Fibroblast of mammary gland (primary cell): ENCODE measurements at places on chromosomes 13 and 19.

GRCh38 chr19:48842789-48843162 is 6.5 kb upstream of the HSD17B14 start:
- DNase-seq = peak; percentile 61

DNA sequence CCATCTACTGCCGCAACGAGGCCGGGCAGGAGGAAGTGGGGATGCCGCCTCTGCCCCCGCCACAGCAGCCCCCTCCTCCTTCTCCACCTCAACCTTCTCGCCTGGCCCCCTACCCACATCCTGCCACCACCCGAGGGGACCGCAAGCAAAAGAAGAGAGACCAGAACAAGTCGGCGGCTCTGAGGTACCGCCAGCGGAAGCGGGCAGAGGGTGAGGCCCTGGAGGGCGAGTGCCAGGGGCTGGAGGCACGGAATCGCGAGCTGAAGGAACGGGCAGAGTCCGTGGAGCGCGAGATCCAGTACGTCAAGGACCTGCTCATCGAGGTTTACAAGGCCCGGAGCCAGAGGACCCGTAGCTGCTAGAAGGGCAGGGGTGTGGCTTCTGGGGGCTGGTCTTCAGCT is 3.4 kb upstream of the NUP62 start:
- DNase-seq = no peak

DNA sequence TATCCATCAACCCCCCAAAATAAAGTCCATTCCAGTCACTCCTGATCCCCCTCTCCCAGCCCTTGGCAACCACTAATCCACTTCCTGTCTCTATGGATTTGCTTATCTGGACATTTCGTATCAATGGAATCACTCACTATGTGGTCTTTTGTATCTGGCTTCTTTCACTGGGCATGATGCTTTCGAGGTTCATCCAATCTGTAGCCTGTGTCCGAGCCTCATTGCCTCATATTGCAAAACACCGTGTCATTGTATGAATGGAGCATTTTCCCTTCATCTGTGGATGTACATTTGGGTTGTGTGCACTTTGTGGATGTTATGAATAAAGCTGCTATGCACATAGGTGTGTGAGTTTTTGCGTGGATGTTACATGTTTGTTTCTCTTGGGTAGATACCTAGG is 1.4 kb upstream of the FZR1 start:
- DNase-seq = no peak

DNA sequence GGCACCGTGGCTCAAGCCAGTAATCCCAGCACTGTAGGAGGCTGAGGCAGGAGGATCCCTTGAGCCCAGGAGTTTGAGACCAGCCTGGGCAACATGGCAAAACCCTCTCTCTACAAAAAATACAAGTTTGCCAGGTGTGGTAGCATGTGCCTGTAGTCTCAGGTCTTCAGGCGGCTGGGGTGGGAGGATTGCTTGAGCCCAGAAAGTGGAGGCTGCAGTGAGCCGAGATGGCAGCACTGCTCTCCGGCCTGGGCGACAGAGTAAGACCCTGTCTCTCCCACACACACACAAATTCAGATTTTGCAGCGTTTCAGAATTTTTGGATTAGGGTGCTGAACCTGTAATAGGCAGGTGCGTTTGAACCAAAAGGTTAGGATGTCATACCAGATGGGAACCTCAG is 2.2 kb downstream of the RPS11 start:
- no peak for DNase-seq

DNA sequence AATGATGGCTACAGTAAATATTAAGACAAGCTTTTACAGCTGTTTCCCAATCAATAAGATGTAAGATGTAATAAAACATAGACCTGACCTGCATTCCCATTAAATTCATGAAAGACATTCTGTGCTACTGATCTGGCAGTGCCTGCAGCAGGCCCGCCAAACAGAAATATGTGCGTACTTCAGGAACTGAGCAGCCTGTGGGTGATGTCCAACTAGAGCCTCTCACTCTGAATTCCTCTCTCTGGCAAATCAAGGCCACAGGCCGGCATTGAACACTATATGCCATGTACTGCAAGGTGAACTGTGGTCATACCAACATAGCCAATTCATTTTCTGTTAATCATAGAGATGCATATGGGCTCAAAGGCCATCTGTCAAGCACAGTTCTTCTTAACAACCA is 17.8 kb downstream of the SHISA2 start:
- no peak for DNase-seq

GRCh38 chr13:51549050-51549449 is 35.2 kb upstream of the WDFY2 start:
- DNase-seq = no peak

- peak; percentile 93 for DNase-seq
Observed at GRCh38 chr19:46731007-46731501, 14.1 kb upstream of the PRKD2 start.

- no peak for DNase-seq
Observed at GRCh38 chr13:102879793-102880499, 34.1 kb downstream of the ERCC5 start.

GRCh38 chr19:41426116-41426841 is 895 bp downstream of the B3GNT8 start:
- DNase-seq = no peak

- peak; percentile 2 for DNase-seq
Observed at GRCh38 chr19:55027472-55028337, 10.4 kb downstream of the GP6 start.

GRCh38 chr13:37596805-37597204 is 1.8 kb downstream of the POSTN start:
- peak; percentile 14 for DNase-seq

DNA sequence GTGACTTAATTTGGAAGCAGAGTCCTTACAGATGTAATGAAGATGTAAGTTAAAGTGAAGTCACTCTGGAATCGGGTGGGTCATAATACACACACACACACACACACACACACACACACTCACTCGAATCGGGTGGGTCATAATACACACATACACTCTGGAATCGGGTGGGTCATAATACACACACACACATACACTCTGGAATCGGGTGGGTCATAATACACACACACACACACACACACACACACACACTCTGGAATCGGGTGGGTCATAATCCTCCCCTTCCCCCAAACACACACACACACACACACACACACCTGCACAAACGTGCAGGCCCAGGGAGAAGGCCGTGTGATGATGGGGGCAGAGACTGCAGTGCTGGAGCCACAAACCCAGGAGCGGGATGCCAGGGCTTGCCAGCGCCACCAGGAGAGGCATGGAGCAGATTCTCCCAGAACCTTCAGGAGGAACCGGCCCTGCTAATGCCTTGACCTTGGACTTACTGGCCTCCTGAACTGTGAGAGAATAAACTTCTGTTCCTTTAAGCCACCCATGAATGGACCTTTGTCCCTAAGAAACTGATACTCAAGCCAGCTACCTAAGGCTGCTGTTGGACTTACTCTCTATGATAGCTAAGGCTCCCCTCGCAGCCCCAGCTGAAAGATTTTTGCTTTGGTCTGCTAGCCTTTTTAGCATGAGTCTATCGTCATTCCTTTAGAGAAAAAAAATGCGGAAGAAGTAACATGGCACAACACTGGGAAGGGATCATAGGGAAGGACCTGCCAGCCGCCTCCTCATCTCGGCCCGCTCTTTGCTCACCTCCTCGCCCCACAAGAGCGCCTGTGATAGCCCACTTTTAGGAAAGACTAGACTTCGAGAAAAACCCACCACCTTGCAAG is 136.2 kb upstream of the RNF113B start:
- no peak for DNase-seq

DNA sequence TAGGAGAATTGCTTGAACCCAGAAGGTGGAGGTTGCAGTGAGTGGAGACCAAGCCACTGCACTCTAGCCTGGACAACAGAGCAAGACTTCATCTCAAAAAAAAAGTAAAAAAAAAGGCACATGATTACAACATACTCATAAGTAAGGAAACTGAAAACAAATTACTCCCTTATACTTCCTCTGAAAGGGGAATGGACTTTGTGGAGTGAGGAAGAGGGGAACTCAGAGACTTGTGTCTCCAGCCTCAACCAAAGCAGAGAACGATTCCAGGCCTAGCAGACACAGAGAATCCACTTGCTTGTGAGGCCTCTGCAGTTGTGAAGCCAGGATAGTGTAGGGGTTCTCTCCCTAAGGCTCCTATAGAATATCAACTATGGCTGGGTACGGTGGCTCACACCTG is 4.3 kb upstream of the LATS2 start:
- no peak for DNase-seq

DNA sequence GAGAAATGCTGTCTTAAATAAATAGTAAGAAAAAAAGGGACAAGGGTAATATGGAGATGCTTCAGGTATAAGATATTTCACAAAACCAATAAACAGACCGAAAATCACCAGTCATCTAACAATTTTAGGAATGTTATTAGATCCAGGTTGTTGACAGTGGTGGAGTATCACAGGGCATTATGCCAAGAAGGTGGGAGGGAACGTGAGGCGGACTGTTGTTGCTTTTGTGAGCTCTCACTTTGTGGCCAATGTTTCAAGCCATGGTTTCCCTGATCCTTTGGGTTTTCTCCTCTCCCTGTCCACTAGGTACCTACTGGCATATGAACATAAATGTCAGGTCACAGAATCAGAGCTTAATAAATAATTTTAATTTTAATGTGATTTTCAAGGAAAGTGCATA is 790.3 kb upstream of the SLITRK1 start:
- DNase-seq = no peak

DNA sequence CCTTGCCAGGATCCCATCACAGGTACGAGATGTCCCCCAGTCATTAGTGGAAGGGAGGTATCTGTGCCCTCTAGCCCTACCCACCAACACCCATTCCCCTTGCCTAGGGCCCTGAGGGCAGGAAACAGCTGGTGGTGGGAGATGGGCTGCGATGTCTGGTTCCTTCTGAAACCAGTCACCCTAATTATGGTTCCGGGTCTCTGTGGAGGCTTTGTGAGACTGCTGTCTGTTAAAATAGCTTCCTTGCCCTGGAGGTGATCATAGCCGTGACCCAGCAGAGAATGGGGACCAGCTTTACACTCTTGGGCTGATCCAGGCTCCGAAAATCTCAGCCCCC is 5.5 kb downstream of the ALDH16A1 start:
- DNase-seq = no peak

GRCh38 chr13:83211301-83211700 is 671.0 kb downstream of the SLITRK1 start:
- DNase-seq = peak; percentile 37

DNA sequence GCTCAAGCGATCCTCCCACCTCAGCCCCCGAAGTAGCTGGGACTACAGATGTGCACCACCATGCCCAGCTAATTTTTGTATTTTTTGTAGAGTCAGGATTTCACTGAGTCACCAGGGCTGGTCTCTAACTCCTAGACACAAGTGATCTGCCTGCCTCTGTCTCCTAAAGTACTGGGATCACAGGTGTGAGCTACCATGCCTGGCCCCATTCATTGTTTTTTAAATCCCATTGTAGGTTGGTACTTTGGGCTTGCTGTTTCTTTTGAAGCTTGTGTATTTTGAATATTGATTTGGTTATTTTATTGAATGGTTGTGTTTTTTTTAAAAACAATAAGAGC is 26.7 kb downstream of the ZMYM2 start:
- no peak for DNase-seq

- DNase-seq = no peak
Observed at GRCh38 chr19:6489278-6490061, 7.9 kb upstream of the DENND1C start.

GRCh38 chr13:94588541-94588940 is 7.4 kb downstream of the TGDS start:
- no peak for DNase-seq

GRCh38 chr13:89695343-89696257 is 1651.9 kb upstream of the MIR17HG start:
- peak; percentile 34 for DNase-seq

GRCh38 chr13:43872181-43872580 is 7.4 kb downstream of the CCDC122 start:
- DNase-seq = no peak

DNA sequence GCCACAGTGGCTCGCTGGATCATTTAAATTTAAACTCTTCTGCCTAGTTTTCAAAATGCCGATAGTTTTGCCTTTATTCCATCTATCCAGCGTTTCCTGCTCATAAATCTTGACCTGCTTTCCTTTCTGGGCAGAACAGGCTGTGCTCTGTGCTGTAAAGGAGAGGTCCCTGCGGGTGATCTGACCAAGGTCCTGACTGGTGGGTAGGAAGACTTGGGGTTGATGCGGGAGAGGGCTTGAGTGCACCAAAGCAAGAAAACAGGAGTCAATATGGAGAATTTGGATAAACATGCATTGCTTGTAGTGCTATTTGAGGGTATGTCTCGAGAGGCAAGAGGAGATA is 533.6 kb downstream of the MYO16 start:
- DNase-seq = no peak

- DNase-seq = no peak
Observed at GRCh38 chr19:33727331-33727998, 69.2 kb upstream of the KCTD15 start.

- peak; percentile 57 for DNase-seq
Observed at GRCh38 chr13:93715866-93716265, 489.3 kb downstream of the GPC6 start.

DNA sequence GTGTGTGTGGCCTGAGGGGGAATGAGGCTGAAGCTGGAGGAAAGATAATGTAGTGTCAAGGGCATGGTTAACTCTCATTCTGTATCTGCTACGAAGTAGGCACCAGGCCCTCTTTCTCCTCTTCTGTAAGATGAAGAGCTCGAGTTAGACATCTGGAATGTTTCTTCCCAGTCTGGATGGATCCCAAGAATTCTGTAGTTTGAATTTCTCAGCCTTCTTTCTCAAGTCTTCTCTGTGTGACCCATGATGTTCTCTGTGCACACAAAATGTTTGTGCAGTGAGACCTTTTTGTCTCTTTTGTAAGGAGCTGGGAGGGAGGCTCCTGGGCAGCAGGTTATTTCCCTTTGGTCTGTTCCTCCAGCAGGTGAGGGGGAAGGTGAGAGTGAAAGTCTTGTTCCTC is 13.7 kb downstream of the FGF9 start:
- no peak for DNase-seq

GRCh38 chr13:46053162-46054012 is 841 bp upstream of the ZC3H13 start:
- DNase-seq = no peak

- no peak for DNase-seq
Observed at GRCh38 chr13:26983543-26984320, 187.9 kb downstream of the USP12 start.

DNA sequence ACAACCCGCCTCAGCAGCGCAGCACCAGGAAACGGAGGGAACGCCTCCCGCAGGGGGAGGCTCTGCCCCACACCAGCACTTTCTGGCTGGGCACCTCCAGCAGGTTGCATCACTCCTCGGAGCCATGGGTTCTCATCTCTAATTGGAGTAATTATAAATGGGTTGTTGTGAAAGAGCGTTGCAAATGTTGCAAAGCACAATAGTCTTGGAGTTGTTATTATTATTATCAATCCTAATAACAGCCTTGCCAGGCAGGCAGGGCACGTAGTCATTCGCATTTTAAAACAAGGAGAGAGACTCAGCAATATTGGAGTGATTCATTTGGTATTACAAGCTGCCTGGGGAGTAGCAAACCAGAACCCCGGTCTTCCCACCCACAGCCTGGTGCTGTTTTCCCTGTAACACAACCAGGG is 108.6 kb upstream of the GJB6 start:
- DNase-seq = peak; percentile 75

GRCh38 chr13:27635266-27635665 is 13.6 kb downstream of the POLR1D start:
- DNase-seq = no peak
